ENCODE measurements at places on chromosomes 1 and 21.
A peak's percentile ranks its signal among the peaks of the same experiment; 100 is the strongest.

- no peak for DNase-seq
Observed at GRCh38 chr1:35863881-35864625, 19.0 kb upstream of the AGO1 start.

DNA sequence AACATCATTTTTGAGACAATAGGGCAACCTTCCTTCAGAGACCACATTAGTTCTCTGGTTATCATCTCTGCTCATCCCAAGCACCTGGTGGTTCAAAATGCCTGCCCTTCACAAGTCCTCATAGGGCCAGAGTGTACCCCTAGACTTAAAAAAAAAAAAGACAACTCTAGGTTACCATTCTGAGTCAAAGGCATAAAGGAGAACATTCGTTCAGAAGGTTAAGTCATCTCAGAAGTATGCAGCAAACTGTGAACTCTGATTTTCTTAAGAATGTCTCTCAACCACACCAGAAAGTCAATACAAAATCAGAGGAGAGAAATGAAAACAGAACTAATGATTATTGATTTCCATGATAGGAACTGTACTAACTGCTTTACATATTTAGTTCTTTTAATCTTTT, 9.2 kb upstream of the BEND5 start:
- no peak for DNase-seq

GRCh38 chr1:172163498-172164215, 256.8 kb upstream of the C1orf105 start:
- DNase-seq: no peak

DNA sequence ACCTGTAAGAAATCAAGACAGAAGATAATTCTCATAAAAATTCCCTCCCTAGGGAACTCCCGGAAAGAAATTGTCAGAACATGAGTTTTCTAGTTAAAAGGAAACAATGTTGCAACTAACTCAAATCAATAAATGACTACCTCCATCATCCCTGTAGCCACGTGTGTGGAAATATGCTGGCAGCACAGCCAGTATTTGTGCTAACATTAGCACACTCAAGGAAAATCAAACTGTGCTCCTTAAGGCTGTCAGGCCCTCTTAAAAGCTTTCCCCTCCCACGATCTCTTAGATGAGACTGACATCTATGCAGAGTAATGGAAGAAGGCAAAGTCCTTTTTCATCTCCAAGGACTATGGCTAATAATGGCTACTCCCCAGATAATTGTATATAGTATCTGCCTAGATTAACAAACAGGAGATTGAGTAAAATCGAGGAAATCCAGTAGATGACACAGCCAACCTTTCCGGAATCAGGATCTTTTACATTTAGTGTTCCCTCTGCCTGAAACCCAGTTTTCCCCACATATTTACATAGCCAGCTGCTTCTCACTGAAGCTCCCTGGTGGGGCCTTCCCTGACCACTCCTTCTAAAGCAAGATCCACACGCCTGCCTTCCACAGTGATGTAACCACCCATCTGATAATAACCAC, 50.9 kb upstream of the NR5A2 start:
- DNase-seq: no peak

DNA sequence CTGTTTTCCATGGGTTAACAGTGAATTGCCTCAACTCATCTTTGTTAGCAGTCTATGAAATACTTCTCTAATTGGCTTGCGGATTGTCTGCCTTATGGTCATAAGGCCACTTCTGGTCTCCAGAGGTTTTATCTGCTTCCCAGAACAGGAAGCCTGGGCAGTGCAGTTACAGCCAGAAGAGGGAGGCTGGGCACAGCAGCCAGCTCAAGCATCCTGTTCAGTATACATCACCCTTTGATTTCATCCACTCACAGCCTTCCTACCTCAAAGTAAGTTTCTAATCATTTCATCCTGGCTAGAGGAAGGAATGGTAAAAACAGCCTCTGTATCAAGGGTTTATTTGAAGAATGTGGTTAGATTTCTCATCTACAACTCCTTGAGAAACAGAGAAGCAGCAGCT, 311.5 kb upstream of the DEPDC1 start:
- DNase-seq: no peak

DNA sequence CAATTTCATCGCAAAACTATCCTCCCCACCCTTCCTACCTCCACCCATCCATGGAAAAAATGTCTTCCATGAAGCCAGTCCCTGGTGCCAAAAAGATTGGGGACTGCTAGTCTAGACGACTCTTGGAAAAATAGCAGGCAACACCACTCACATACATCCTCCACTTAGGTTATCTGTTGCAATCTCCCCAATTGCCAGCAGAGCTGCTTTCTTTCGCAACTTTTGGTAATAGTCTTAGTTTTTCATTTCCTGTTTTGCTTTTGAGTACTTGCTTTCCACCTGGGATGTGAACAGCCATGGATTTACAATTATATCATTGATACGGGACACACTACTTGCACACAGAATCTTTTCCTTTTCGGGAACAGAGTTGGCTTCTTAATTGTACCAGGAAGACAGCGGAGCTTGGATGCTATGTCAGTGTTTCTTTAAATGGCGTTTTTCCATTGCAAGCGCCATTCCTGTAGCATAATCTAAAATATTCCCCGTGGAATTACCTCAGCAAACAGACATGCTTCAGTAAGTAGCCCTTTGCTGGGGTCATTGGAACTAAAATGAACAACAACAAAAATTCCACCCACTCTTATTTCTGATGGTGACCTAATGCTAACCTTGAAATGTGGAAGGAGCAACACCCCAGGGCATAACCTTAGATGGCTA, 183.3 kb upstream of the ADGRL2 start:
- no peak for DNase-seq

DNA sequence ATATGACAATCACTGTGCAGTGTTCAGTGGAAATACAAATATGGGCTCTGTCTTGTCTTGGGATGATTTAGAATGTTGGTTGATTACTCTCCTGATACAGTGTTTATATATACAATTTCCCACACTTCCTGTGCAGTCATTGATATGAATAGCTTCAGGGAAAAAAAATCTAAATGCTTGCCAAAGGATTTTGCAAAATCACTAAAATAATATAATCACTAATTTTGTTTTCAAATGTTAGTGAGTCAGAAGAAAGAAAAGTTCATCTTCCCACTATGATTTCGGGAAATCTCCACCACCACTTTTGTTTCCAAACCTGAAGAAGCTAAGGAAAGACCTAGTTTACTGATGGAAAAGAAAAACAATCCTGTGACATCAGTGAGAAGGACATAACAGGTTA, 32.1 kb upstream of the CHRM3 start:
- DNase-seq: no peak

DNA sequence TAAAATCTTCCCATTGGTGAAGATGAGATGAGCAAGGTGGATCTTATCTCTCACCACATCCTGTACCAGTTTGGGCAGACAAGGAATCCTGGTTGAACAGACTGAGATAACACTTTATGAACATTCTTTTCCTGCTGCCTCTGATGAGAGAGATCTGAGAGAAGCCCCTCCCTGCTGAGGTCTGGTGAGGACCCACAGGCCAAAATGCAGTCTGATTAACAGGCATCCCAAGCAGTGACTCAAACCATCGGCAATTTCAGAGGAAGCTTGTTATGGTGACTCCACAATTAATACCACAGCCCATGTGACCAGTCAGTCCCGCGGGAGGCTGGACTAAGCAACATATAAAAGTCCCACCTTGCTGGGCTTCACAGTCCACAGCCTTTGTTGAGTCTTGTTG, at the start of gene PRR9:
Gene PRR9 (plus strand): TSS at position 373 of the 400 bp plus-strand sequence. CDS start 561 bp downstream, outside the sequence.
- DNase-seq: no peak

DNA sequence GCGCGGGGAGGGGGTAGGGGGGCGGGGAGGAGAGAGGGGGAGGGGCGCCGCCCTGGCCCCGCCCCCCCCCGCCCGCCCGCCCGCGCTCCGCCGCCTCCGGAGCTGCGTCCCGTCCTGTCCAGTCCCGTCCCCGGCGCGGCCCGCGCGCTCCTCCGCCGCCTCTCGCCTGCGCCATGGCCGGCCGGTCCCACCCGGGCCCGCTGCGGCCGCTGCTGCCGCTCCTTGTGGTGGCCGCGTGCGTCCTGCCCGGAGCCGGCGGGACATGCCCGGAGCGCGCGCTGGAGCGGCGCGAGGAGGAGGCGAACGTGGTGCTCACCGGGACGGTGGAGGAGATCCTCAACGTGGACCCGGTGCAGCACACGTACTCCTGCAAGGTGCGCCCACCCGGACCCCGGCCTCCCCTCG, at the start of gene AGRN:
Gene AGRN (plus strand): TSS at position 121 of the 405 bp plus-strand sequence. CDS start 53 bp downstream, at position 174.
- no peak for DNase-seq

DNA sequence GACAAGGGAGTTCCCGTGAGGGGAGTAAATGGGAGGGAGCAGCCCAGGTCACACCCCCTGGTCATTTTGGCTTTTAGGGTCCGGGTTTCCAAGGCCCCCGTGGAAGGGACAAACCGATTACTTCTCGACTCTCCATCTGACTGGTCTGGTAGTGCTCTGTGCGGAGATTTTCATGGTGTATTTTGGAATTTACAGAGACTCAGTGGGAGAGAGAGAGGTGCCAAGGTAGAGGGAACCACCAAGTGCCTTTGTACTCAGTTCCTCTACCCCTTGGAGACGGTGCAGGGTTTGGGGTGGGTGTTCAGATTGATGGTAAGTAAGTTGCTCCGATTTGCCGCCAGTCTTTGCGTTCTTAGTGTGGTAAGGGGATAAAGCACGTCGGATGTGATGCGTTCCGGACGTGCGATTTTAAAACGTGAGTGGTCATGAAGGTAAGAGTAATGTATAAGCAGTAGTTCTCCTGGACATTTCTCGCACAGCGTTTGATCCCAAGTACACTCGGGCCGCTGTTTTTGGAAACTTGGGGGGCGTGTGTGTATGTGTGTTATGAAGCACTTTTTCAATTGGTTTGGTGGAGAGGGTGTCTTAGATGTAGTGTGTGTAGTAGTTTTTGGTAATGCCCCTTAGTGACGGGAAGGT, 682 bp downstream of the SUCO start:
- peak; percentile 22 for DNase-seq

Measured in activated T-cell treated with anti-CD3 and anti-CD28 coated beads for 48 hours (primary cell).